Colonic mucosa (tissue), 4 donors: ENCODE measurements at places on chromosomes 5 and 9.

GRCh38 chr5:96601715-96602244 is 60.4 kb upstream of the CAST start:
- DNase-seq = peak; percentile 78

DNA sequence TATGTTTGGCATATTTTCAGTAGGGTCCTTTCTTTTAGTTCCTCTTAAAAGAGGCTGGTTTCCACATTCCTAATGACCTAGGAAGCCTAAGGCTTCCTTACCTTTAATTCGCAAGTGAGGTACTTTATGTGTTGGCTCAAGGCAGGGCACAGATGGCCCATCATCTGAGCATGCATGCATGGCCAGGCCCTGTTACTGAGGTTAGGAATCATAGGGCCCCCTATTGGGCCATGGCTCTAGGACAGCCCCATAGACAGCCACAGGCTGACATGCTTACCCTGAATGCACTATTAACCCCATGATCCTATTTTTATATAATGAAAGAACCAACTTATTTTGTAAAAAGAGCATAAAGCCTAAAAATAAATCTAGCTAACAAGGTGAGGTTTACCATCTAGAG is 271.4 kb downstream of the ELAVL2 start:
- no peak for DNase-seq

DNA sequence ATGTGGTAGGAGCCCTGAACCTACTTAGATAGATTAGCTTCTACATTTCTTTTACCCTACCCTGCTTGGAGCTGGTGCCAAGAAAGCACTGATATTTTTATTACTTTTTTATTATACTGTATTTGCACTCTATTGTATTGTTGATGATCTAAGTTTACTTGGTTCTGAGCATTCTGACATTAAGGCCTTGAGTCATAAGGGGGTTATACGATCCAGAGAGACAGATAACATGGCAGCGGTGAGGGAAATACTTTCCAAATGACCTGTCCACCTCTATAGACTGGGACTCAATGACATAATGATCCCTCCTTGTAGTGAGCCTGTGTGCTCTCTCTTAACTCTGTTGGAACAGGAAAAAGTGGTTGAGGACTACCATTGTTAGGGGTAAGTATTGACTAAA is 176.3 kb downstream of the MAN2A1 start:
- DNase-seq = no peak

DNA sequence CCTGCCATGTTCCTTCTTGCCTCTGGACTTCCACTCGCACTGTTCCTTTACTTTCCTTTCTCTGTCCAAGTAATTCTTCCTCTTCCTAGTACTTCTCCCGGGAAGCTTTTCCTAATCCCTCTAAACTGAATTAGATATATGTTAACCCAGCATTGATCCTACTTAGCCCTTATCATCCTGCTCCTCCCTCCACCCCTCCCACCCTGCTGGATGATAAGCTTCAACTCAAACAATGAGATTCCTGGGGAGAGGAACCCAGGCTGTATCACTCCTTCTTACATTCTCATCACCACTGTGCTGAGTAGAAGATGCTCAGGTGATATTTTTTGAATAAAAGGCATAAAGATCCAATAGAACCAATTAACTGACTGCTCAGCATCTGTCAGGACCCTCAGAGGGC is 45.7 kb downstream of the CDK5RAP2 start:
- no peak for DNase-seq

GRCh38 chr9:6793203-6793602 is 35.4 kb downstream of the KDM4C start:
- DNase-seq = no peak

DNA sequence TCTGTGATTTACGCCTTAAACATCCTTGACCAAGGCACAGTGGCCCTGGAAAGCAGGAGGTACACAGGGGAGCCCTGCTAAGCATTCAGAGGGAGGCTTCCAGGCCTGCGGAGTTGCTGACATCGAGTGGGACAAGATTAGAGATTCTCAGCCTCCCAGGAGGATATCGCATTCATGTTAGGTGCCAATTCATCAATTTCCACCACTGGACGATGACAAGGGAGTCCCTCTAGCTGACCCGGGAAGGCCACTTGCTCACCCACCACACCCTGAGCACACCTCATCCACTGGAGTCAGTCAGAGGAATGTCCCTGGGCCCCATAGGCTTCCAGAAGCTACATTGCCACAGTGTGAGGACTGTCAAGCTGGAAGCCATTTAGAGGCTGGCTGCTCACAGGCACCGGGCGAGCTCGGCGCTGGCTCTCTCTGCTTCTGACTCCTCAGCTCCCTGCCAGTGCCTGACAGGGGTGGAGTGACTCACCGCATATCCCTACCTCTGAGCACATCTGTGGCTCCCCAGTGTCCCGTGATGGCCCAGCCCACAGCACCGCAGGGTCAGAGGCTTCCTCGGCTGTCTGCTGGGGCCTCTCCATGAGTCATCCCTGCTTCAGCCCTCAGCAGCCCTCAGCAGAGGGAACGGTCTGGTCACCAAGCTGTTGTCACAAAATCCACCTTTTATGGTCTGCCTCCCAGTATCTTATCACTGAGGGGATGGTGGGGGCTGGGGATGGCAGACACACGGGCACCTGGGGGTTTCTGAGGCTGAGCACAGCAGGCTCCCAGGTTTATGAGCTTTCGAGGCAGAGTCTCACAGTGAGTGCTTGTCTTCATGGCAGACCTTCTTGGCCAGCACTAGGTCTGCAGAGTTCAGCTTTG is 117.5 kb downstream of the ZNF608 start:
- DNase-seq = no peak
